Mesenteric fat pad (tissue), 1 donor: ENCODE measurements at places on chromosomes 16 and 17. TPM values are rescaled to one million over a fixed set of nuclear protein-coding genes. Genes with fewer than 3 reads are reported as not detected.
A peak's percentile ranks its signal among the peaks of the same experiment; 100 is the strongest.

GRCh38 chr17:58308173-58308984 lies 20.2 kb downstream of the TSPOAP1 start:
- no peak for DNase-seq

DNA sequence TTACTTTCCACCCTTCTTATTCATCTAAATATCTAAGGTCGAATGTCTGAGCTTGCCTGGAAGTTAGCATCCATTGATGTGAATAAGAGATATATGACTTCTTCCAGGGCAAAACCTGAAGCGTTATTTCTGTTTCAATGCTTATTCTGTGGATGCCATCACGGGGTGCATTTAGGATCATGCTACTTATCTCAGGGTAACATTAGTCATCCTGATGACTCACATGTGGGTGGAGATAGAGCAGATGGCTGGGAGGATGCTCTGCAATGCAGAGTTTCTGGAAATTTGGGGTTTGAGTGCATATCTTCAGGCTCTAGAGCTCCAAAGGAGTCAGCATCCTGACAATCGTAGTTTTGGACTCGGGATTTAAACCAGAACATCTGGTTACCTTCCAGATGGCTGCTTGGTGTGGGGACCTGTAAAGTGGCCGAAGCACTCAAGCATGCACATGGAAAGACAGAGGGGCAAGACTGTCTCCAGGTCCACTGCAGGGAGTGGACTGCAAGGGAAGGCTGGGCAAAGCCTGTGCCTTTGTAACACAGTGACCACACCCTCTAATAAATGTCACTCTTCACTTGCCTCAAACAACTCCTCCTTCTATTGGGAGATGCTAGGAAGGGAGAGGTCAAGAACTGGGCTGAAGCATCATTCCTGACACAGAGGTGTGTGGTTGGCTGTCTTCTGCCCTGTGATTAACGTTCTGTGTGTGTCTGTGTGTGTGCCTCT lies 175.2 kb upstream of the SALL1 start:
- DNase-seq, result no peak

GRCh38 chr17:8369944-8370343 lies 6.6 kb downstream of the KRABD2 start:
- DNase-seq, result no peak

- peak; percentile 92 for DNase-seq
These were observed 4.8 kb downstream of the MT1A start for GRCh38 chr16:56643080-56643778.

DNA sequence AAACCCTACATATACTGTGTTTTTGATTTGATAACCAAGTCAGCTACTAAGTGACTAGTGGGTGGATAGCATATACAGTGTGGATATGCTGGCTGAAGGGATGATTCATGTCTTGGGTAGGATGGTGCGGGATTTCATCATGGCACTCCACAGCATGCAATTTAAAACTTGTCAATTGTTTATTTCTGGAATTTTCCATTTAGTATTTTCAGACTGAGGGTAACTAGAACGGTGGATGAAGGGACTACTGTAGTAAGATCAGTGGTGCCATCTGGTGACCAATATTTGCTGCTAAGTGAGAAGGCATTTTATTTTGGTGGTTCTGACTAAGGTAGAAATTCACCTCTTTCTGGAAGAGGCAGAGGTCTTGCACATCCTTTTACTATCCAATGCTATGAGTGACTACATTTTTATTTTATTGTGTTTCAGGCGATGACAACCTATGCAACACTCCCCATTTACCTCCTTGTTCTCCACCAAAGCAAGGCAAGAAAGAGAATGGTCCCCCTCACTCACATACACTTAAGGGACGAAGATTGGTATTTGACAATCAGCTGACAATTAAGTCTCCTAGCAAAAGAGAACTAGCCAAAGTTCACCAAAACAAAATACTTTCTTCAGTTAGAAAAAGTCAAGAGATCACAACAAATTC lies 3.1 kb downstream of the CDC6 start:
- no peak for DNase-seq

DNA sequence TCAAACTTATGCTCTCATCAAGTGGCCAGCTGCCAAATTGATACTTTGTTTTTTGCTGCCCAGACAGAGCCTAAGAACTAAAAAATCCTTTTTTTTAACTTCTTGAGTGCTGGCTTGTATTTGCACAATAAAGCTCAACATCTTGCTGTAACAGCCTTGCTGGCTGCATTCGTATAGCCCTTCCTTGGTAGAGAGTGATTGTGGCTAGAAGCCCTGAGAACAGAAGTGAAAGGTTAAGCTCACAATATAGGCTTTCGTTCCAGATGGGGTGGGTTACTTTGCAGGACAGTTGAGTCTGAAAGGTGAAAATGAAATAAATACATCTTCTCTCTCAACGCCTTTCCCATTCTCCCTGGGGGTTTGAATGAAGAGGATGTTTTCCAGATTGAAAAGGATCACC lies 278.8 kb downstream of the HS3ST3B1 start:
- DNase-seq, result no peak

GRCh38 chr16:86199871-86200695 lies 301.1 kb downstream of the IRF8 start:
- peak; percentile 45 for DNase-seq

GRCh38 chr16:46732561-46732960 lies 15.6 kb downstream of the MYLK3 start:
- DNase-seq, result no peak

GRCh38 chr17:63634163-63634562 lies 11.9 kb downstream of the MAP3K3 start:
- DNase-seq, result no peak

GRCh38 chr17:61783556-61784304 lies 79.6 kb downstream of the BRIP1 start:
- no peak for DNase-seq

GRCh38 chr17:63275318-63275970 lies 170.7 kb downstream of the CYB561 start:
- no peak for DNase-seq

PDILT gene
- total RNA-seq, result not detected

NPIPB9 gene
- not detected for total RNA-seq

ABCA3 gene
- 19.5 TPM for total RNA-seq

UMOD gene
- total RNA-seq, result not detected

GAS2L2 gene
- total RNA-seq, result 1.2 TPM
